Heart right ventricle (tissue), 16 donors: ENCODE measurements at places on chromosomes 16 and 17. TPM values are rescaled to one million over a fixed set of nuclear protein-coding genes. Genes with fewer than 3 reads are reported as not detected.

TMED6 gene
- not detected for total RNA-seq

DPEP3 gene
- total RNA-seq = not detected

GJC1 gene
- total RNA-seq = 30.4 TPM

CHST5 gene
- 0.90 TPM for total RNA-seq
